ENCODE measurements at places on chromosomes 5 and 9. TPM values are rescaled to one million over a fixed set of nuclear protein-coding genes. Genes with fewer than 3 reads are reported as not detected.
A peak's percentile ranks its signal among the peaks of the same experiment; 100 is the strongest.

The PDE6A gene
- total RNA-seq, result 0.08 TPM

The ABO gene
- 1.1 TPM for total RNA-seq

The LCN15 gene
- total RNA-seq, result 0.63 TPM

The PAIP2 gene
- total RNA-seq, result 97.6 TPM

The UBAP2 gene
- total RNA-seq, result 17.3 TPM

The PPP2R2B gene
- total RNA-seq, result 1.6 TPM

The PAPPA gene
- total RNA-seq, result 5.7 TPM

The TCF7 gene
- 1.3 TPM for total RNA-seq

DNA sequence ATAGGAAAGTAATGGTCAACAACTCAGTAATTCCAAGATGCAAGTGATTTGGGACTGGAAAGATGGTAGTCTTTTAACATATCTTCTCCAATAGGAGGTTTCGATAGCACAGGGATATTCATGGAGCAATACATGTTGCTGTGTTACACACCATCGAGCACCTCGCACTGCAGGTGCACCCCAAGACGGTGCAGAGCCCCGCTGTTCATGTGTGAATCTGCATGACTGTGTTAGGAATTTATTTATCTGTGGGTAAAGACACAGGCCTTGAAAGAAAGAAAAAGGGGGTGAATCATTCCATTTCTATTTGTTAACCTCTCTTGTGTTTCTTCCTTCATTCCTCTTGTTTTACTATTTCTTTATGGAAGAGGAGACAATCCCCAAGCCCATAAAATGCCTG is 217.1 kb downstream of the EBF1 start:
- no peak overlapping the region for H3K4me3 ChIP-seq
- no peaks in the 10 kb centered on the region for H3K27me3 ChIP-seq
- H3K27ac ChIP-seq, result no peak overlapping the region
- no peaks in the 10 kb centered on the region for H3K36me3 ChIP-seq
- no peak for DNase-seq

DNA sequence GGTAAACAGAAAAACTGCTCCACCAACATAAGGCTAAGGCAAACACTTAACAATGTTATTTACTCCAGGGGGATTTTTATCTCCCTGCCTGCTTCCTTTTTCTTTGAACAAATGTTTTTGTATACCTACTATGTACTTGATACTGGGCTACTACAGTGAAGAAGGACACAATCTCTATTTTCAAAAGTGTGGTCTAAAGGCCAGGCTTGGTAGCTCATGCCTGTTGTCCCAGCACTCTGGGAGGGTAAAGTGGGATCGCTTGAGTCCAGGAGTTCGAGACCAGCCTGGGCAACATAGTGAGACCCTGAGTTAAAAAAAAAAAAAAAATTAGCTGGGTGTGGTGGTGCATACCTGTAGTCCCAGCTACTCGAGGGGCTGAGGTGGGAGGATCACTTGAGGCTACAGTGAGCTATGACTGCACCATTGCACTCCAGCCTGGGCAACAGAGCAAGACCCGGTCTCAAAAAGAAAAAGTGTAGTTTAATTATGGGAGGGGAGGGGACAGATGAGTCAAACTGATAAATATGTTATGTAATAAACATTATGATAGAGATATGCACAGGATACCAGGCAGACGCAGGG is 3.3 kb downstream of the STOM start:
- H3K4me1 ChIP-seq, result peaks cover 82% of the 10 kb centered on the region
- no peaks in the 10 kb centered on the region for H3K27me3 ChIP-seq
- peaks cover 5% of the 10 kb centered on the region for H3K36me3 ChIP-seq
- no peak for DNase-seq

DNA sequence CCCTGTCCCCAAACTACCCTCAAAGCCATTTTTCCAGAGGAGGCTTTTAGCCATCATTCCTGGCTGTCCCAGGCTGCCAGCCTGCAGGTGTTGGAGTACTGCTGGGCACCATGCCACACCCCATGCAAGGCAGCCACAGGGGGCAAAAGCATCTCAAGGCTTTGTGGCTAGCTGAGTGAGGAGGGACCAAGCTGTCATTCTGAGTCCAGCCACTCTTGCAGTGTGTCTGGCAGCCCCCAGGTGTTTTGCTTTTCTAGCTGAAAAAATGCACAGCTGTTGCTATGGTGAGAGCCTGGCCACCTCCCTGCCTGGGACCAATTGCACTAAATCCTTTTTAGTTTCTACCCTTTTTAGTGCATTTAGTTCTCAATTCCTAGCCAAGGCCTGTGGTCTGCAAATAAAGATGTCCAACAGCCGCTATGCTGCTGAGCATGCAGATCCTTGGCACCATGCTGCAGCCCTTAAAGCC is 50.4 kb upstream of the PTGS1 start:
- peaks cover 7% of the 10 kb centered on the region for H3K4me1 ChIP-seq
- H3K27me3 ChIP-seq, result no peaks in the 10 kb centered on the region
- DNase-seq, result no peak
- H3K36me3 ChIP-seq, result peaks cover 24% of the 10 kb centered on the region
- no peak overlapping the region for H3K27ac ChIP-seq
- no peak overlapping the region for H3K4me3 ChIP-seq

GRCh38 chr5:10293907-10294662 is 13.6 kb downstream of the CMBL start:
- no peak overlapping the region for H3K4me3 ChIP-seq

DNA sequence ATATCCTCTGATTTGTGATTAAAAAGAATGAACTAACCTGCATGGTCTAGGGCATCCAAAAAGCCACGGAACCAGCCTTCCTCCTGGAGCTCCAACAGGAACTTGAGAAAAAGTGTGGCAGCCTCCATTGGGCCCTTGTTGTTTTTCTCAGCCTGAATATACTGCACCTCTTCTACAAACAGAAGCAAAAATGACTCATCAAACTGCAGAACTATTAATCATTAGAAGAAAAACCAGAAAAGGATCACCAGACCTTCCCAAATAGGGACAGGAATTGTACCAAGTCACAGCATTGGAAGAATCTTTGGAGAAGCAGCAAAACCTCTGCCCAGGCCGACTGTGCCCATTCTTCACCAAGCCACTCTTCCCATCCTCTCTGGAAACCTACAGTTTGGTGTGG is 25.2 kb downstream of the RIGI start:
- no peaks in the 10 kb centered on the region for H3K4me1 ChIP-seq

DNA sequence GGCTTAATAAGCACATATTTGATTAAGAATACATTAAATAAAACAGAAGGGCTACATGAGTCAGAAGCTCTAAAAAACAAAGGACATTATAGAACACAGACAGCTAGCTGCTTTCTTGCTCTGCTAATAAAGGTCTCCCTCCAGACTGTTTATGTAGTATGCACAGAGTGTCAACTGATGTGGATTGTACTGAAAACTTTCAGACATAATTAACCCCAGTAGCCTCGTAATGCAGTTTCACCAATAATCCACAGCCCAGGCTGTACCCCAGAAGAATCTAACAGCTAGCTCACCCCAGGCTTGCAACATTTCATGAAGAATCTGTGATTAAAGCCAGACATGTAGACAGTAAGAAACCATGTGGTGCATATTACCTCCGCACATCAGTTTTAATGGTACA is 30.8 kb downstream of the FGF10 start:
- H3K4me1 ChIP-seq, result no peaks in the 10 kb centered on the region
- no peak overlapping the region for H3K4me3 ChIP-seq
- no peaks in the 10 kb centered on the region for H3K27me3 ChIP-seq
- DNase-seq, result no peak

DNA sequence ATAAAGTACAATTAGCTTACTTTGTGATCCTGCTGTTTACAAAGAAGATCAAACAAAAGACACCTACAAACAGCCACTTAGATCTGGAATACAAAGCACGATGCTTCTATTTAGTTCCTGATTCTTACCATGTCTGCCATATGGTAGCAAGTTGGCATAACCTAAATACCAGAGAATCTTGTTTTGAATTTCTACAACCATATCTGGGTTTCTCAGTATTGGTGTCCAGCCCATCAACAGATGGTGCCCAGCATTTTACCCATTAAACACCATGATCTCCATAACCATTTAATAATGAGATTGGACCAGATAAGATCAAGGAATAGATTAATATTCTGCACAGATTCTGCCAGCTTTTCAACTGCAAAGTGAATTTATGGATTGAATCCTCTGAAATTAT is 29.8 kb downstream of the SLC24A2 start:
- no peaks in the 10 kb centered on the region for H3K4me1 ChIP-seq
- DNase-seq, result no peak
- no peak overlapping the region for H3K4me3 ChIP-seq
- H3K27ac ChIP-seq, result no peak overlapping the region
- no peaks in the 10 kb centered on the region for H3K36me3 ChIP-seq

- H3K4me3 ChIP-seq, result no peak overlapping the region
- no peak overlapping the region for H3K27ac ChIP-seq
- H3K27me3 ChIP-seq, result no peaks in the 10 kb centered on the region
- no peaks in the 10 kb centered on the region for H3K4me1 ChIP-seq
- H3K36me3 ChIP-seq, result no peaks in the 10 kb centered on the region
- DNase-seq, result no peak
Observed at GRCh38 chr9:109001275-109001676, 12.0 kb downstream of the CTNNAL1 start.

- H3K4me1 ChIP-seq, result no peaks in the 10 kb centered on the region
- H3K27me3 ChIP-seq, result no peaks in the 10 kb centered on the region
- DNase-seq, result no peak
- H3K36me3 ChIP-seq, result no peaks in the 10 kb centered on the region
- no peak overlapping the region for H3K4me3 ChIP-seq
Observed at GRCh38 chr9:112186695-112187094, 11.6 kb upstream of the SUSD1 start.

- no peaks in the 10 kb centered on the region for H3K27me3 ChIP-seq
- DNase-seq, result no peak
- no peak overlapping the region for H3K4me3 ChIP-seq
- no peaks in the 10 kb centered on the region for H3K36me3 ChIP-seq
Observed at GRCh38 chr9:71144495-71144894, 23.1 kb upstream of the TRPM3 start.

GRCh38 chr5:178496642-178497041 is 93.6 kb downstream of the COL23A1 start:
- no peaks in the 10 kb centered on the region for H3K4me1 ChIP-seq
- H3K4me3 ChIP-seq, result no peak overlapping the region
- no peak for DNase-seq
- H3K36me3 ChIP-seq, result no peaks in the 10 kb centered on the region
- no peak overlapping the region for H3K27ac ChIP-seq

DNA sequence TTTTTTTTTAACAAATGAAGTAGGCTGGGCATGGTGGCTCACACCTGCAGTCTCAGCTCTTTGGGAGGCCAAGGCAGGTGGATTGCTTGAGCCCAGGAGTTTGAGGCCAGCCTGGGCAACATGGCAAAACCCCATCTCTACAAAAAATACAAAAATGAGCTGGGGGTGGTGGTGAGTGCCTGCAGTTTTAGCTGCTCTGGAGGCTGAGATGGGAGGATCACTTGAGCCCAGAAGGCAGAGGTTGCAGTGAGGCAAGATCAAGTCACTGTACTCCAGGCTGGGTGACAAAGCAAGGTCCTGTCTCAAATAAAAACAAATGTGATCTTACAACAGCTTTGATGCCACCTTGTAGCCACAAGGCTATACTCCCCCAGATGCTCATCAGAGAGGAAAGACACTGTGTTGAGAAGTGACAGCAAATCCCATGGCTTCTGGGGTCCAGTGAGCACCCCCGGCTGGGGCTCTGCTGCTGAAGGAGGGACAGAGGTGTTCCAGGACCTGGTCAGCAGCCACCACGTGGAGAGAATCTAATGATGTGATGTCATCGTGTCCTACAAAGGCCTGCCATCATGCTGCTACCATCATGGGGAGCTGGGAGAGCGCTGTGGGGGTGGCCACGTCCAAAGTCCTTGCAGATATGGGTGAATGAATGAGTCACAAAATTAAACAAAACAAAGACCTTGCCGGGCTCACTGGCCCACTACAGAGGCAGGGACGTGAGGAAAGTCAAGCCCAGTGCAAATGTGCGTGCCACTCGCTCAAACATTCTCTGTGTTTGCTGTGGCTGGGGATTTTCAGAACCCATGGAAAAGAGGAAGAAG is 60.7 kb downstream of the PRRT1B start:
- no peak for DNase-seq
- peaks cover 34% of the 10 kb centered on the region for H3K36me3 ChIP-seq
- H3K4me3 ChIP-seq, result no peak overlapping the region
- no peaks in the 10 kb centered on the region for H3K4me1 ChIP-seq

DNA sequence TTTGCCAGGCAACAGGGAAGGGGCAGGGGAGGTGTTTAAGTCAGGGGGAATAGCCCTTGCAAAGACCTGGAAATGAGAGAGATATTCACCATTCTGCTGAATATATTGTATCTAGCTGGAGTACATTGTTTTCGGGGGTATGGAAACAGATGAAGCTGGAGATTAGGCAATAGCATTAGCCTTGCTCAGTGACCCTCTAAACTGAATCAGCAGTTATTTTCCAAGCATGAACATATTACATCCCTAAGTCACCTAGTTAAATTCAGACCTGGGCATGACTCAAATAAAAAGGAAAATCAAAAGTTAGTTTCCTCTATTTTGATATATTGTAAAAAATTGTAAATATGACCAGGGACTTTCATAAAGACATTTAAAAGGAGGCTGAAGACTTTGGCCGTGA is 544.6 kb upstream of the TRPC7 start:
- no peaks in the 10 kb centered on the region for H3K27me3 ChIP-seq
- no peak for DNase-seq
- no peaks in the 10 kb centered on the region for H3K4me1 ChIP-seq
- no peak overlapping the region for H3K4me3 ChIP-seq

DNA sequence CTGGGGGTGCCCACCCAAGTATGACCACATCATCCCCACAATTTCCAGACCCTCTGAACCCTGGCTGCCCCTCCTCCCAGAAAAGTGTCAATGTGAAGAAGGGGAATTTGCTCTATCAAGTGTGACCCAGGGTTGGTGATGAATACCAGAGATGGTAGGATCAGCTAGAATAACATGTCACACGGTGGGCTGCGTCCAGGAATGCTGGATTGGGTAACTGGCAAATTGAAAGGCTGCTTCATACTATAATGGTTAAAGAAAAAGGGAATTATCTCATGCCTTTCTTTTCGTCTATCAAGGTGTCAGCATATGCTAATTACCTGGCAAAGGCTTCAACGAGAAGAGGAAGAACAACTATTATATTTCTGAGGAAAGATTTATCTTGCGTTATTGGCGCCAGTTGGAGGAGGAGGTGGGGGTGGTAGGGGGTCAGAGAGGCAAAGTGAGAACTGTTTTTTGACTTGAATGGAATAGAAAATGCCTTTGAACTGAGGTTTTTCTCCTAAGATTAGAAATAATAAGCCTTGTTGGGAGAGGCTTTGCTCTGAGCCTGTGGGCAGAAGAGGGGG is 27.8 kb upstream of the ARAP3 start:
- no peak overlapping the region for H3K4me3 ChIP-seq
- H3K27me3 ChIP-seq, result no peaks in the 10 kb centered on the region
- no peaks in the 10 kb centered on the region for H3K4me1 ChIP-seq
- no peak overlapping the region for H3K27ac ChIP-seq
- no peak for DNase-seq

DNA sequence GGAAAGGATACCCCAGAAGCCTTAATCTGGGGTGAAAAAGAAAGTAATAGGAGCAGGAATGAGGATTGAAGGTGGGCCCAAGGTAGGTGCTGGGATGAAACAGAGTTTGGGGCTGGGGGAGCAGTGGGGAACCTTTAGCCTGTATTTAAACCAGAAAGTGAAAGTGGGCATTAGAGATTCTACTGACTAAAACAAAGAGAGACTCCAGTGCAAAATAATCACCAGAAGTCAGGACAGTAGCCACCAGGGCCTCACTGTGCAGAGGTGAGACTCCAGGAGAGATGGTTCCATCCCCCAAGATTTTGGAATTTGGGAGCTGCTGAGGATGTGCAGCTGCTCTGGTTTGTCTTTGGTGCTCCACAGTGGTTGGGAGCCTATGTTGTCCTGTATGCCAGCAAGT is 13.1 kb downstream of the DNAJB5 start:
- peaks cover 8% of the 10 kb centered on the region for H3K4me1 ChIP-seq
- no peak overlapping the region for H3K27ac ChIP-seq
- no peaks in the 10 kb centered on the region for H3K27me3 ChIP-seq
- peaks cover 5% of the 10 kb centered on the region for H3K36me3 ChIP-seq
- H3K4me3 ChIP-seq, result no peak overlapping the region
- DNase-seq, result peak; percentile 21

All from right atrium auricular region (tissue), 2 donors.